ENCODE measurements at places on chromosomes 3 and 15.

- no peak for DNase-seq
Observed at GRCh38 chr3:8220291-8220690, 281.3 kb upstream of the LMCD1 start.

DNA sequence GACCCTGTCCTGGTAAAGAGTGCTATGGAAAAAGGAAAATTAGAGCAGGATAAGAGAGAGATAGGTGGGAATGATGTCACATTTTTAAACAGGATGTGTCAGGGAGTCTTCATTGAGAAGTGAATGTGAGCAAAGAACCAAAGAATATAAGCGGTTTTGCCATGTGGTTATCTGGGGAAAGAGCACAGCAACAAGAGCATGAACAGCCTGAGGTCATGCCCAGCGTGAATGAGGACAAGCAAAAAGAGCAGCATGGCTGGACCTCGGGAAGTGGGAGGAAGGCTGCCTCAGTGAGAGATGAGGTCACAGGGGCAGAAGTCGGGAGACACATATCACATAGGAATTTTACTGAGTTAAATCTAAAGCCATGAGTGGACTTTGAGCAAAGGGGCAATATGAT lies 82.8 kb upstream of the HES1 start:
- no peak for DNase-seq

- no peak for DNase-seq
Observed at GRCh38 chr3:196227629-196228493, 11.5 kb downstream of the SLC51A start.

DNA sequence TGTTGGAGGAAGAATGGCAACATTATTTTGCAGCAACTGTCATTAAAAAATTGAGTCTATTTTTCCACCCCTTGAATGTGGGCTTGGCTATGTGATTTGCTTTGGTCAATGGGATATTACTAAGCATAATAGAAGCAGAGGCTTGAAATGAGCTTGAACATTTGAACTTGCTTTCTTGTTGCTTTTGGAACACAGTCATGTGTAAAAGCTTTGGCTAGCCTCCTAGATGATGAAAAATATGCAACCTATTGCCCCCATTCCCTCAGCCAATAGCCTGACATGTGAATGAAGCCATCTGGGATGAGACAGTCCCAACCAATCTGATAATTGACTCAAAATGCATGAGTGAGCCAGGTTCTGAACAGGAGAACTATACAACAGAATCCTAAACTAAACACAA lies 78.4 kb downstream of the PLSCR2 start:
- peak; percentile 60 for DNase-seq

GRCh38 chr15:83372434-83372891 lies 74.7 kb upstream of the SH3GL3 start:
- no peak for DNase-seq

DNA sequence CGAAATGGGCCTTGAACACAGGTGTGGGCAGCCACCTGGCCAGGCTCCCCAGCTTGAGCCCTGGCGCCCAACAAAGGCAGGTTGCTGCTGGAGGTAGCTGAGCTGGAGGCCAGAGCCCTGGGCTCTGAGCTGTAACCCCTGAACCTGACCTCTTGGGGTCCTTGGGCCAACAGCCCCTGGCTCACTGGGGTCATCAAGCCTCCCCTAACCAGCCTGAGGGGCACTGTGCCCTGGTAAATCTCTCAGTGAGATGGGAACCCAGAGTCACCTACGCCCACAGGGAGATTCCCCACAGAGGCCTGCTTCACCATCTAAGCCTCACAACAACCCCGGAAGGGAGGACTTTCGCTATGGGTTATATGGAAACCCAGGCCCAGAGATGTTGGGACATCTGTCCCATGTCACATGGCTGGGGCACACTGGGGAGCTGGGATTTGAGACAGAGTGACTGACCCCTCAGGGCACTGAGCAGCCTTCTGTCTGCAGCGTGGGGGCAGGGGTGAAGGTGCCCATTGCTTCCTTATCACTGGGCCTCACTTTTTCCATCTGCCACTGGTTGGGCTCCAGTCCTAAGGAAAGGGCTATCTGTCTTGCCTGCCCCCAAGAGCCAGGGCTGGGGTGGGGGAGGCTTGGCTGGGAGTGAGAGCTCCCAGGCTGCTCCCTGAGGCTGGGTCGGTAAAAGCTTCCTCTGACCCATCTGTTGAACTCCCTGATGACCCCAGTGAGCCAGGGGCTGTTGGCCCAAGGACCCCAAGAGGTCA lies 59.1 kb downstream of the IQSEC1 start:
- no peak for DNase-seq

DNA sequence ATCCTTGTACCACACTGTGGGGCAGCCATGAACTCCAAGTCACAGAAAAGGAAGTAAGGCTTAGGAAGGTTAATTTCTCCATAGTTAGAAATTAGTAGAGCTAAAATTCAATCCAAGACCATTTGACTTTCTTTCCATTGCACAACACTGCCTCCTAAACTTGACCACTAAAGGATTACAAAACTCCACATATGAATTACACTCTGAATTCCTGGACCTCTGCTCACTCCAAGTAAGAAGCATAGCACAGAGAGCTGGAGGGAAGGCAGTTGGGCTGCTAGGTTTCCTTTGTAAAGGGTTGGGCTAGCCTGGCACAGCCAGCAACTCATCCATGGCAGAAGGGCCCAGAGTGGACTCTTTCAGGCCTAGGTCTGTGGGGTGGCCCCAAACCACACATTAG lies 134.4 kb downstream of the MYLK start:
- DNase-seq = peak; percentile 85

DNA sequence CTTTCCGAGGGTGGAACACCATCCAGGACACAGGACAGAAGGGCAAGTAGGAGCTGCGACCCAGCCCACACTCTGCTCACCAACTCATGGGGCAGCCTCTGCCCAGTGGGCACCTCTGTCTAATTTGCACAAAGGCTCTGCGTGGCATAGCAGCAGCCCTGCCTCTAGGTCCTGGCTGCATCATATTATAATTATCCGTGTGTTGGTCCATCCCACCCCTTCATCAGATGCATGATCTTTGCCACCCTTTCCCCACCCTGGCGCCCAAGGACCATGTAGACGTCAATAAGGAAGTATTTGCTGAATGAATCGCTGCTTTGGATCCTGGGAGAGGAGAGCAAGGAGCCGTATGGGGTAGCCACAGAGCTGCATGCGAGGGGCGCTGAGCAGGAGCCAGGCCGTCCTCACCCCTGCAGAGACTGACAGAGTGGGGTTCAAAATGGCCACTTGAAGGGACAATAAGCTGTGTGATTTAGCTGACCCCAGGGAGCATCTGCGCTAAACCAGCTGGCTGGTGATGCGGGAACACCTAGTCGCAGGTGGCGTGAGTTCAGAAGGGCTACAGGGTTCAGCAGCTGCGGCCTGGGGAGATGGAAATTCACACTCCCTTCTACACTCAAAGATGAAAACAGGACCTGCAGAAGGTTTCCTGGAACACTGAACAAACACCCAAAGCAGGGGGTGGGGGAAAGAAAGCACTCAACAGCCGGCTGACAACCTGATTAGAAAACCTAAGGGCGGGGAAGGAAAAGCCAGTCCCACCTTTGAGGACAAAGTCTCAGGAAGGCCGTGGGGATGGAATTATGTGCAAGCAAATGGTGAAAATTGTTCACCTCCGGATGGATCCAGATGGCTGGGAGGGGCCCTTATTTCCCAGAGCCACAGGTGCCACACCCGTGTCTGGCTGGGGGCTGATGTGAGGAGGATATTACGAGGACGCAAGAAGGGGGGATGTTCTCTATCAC lies 6.4 kb downstream of the MGLL start:
- DNase-seq = no peak

DNA sequence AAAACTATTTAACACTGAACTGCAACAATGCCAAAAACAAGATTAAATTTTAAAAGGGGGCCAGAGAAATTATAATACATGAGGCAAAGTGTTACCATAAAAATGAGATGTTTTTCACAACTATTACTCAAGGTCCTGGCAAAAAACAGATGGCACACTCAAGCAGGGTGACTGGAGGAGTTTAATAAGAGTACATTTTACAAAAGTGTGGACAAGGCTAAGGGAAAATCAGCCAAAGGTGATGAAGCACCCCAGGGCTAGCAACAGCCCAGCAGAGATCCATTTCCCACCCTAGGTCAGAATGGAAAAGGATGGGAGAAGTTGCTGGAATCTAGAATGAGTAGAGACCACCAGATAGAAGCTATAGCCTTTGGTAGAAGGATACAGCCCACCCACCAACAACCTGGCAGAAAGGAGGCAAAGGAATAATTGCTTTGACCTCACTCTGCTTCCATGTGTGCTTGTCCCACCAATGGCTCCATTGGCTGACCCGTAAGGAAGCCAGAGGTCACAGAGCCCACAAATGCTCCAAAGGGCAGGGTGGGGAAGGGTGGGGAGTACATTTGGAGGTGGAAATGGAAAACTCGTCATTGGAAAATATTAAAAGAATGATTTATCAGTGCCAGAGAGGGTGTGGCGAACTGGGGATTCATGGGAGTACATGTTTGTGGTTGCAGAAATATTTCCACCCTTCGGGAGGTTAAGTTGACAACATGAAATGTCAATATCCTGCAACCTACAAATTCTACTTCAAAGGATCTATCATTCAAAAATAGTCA lies 161.0 kb upstream of the UBE2E2 start:
- DNase-seq = no peak

DNA sequence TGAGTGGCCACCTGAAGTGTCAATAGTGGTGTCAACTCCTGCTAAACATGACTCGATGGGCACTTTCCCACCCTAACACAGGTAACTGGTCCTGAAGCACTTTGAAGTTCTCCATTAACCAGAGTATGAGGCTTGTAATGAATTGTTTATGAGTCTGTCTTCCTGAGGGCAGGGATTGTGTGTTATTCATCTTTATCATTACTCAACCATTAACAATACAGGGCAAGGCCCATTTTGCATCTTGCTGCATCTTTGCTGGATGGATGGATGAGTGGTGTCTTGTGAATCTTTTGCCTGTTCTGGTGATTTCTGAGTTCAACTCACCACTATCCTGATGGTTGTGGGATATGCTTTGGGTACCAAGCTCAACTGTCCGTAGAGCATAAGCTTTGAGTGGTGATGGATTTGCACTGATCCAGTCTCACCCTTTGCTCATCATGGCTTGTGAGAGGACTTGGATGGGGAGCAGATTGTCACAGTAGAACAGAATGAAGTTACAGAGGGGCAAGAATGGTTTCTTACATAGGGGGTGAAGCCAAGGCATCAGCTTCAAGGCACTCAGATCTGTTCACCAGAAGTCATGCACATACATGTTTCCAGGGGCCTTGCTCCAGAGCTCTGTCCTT lies 22.3 kb upstream of the EPB42 start:
- DNase-seq = no peak

- DNase-seq = no peak
Observed at GRCh38 chr3:15754047-15754446, 43.7 kb downstream of the ANKRD28 start.

GRCh38 chr3:187377842-187378241 lies 9.7 kb downstream of the RTP4 start:
- no peak for DNase-seq
